Stimulated activated CD4-positive, alpha-beta T cell treated with anti-CD3 and anti-CD28 coated beads, Interleukin-15, amount 100 ng/mL, for 1 hour (primary cell): ENCODE measurements at places on chromosomes 11 and 22.

GRCh38 chr22:45290410-45290936 lies 5.7 kb downstream of the UPK3A start:
- no peak for DNase-seq

DNA sequence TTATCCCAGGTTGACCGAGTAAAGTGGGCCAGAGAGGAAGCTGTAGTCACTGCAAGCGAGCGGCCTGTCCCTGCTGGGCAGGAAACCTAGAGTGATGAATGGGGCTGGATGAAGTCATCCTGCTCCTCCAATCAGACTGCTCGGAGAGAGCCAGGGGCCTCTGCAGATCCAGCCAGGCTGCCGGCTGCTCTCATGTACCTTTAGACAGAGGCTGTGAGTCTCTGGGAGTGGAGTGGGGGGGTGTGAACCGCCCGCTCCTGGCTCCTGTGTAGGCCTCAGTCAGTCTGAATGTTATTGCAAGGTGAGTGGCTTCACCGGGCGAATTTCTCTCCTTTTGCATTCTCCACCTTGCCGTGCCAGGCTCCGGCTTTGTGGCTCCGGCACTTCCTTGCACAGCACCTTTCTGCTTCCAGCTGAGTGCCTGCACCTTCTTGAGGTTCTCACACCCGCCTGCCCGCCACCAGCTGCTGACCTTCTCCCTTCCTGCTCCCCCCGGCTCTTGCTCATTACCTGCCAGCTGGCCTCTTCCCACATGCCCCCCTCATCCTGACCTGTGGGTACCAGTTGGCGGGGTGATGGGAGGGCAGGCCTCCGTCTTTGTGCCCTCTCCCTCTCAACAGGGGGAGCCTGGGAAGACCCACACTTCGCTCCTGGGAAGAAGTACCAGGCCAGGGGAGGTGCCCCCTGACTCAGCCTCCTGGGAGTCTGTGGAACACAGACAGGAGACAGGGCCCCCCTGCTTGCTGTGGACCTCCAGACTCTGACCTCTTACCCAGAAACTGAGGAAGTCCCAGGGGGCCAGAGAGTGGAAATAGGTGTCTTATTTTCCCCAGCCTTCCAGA lies 79.9 kb downstream of the GRAMD1B start:
- DNase-seq: no peak

DNA sequence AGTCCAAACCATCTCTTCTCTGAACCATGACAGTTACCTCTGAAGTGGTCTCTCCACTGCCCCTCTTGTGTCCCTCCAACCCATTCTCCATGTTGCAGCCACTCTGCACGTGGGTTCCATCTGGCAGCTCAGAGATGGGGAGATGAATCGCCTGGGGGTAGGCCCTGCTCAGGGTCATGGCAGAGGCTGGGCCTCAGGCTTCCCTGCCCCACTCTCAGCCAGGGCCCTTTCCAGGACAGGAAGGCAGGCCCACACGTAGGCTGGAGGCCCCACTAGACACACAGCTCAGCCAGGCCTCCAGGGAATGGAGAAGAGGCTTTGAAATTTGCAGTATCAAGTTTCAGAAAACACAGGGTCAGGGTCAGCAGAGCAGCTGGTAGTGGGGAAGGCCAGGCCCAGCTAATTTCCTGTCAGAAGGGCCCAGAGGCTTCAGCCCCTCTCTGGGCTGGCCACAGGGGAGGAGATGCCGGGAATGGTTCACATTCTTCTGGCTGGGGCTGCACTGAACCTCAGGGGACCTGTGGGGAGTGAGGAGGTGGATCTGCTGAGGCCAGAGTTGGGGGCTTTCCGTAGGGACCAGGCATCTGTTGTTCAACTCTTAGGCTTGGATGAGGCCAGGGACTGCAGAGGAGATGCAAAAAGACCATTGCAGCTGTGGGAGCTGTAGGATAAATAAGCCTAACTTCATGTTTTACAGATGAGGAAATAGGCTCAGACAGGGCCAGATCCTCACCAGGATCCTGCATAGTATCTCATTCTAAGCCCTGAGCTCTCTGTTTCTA lies 101.6 kb downstream of the SWAP70 start:
- no peak for DNase-seq

DNA sequence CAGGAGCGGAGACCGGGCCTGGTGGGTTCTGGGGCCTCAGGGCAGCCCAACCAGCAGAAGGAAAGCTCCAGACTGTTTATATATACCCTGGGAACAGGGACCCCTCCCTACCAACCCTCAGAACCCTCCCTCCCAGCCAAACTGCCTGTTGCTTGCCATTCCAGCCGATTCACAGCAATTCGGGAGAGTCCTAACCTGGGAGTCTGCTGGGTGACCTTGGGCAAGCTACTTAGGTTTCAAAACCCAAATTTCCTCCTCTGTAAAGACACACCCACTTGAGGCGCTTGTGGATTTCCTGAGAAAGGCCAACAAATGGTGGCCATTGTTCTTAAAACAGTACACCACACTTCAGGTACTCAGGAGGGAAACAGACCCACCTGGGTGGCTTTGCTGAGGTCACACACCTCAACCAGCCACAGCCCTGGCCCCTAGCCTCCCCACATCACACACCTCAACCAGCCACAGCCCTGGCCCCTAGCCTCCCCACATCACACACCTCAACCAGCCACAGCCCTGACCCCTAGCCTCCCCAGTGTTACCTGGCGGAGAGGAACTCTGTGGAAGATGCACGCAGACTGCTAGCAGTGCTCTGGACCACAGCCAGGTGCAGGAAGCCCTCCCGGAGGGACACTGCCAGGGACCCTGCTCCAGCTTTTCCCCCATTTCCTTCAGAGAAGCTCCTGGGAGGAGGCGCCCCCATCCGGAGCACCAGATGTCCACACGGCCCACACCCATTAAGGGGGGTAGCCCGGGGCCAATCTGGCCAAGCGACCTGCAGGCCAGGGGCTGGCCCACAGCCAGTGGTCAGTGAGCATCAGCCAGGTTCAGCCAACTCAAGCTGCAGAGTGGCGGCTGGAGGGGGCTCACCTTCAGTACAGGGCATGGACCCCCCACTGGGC lies 6.2 kb downstream of the SHISA8 start:
- DNase-seq: no peak

- DNase-seq: no peak
Measured at GRCh38 chr11:4763096-4763495, 6.6 kb downstream of the OR51F1 start.

- no peak for DNase-seq
Measured at GRCh38 chr22:37819105-37819433, 4.1 kb upstream of the GALR3 start.

DNA sequence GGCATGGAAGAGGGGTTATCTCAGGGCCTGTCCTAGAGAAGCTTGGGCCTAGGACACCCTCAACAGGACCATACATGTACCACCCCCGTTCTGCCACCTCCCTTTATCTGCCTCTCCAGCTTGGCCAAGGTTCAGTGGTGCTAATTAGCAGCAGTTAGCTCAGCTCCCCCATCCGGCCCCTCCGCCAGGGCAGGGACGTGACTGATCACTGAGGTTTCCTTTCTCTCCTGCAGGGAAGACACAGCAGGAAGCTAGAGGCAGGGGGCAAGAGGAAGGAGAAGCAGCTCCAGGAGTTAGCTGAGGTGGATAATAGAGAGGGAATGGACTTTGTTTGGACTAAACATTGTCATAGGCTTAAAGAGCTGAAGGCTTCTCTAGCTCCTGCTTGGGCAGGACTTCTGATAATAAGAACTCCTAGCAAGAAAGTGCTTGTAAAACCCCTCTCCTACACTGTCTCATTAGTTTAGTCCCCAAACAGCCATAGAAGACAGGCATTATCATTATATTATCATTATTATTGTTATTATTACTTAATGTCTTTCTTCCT lies 53.8 kb downstream of the BUD13 start:
- DNase-seq: no peak

DNA sequence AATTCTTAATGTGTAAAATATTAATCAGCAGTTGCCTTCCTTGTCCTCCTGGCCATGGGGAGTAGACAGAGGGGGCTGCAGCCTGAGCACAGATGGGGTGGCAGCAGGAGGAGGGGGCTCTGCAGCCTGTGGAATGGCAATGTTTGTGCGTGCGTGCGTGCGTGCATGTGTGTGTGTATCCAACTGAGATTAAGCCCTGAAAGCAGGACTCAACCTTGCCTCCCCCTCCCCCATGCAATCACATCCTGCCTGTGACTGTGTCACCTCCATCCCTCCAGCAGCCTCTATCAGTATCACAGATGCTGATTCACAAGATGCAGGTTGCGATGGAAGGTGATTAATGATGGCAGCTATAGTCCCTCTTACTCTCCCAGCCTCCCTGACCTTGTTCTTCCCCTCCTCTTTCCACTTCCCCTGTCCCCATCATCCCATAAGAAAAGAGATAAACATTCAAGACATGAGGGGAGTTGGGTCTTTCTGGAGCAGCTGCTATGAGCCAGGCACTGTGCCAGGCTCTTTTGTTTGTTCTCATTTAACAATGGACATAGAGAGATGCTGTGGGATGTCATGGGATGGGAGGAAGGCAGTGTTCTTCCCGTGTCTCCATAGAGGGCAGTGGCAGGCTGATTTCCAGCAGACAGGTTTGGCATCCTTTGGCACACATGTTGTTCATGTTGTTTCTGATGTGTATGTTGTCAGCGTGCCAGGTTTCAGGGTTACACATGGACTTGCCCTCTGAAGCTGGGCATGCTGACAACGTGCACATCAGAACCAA lies 43.8 kb upstream of the NECTIN1 start:
- DNase-seq: no peak

- DNase-seq: no peak
Measured at GRCh38 chr11:106231591-106231990, 154.1 kb downstream of the AASDHPPT start.

- DNase-seq: no peak
Measured at GRCh38 chr22:16586991-16587390, 5.6 kb downstream of the CCT8L2 start.

- DNase-seq: no peak
Measured at GRCh38 chr11:490186-490929, 16.7 kb downstream of the RNH1 start.

- DNase-seq: no peak
Measured at GRCh38 chr11:120746836-120747609, 235.5 kb downstream of the GRIK4 start.

- DNase-seq: no peak
Measured at GRCh38 chr11:125375146-125375545, 120.9 kb downstream of the FEZ1 start.

- no peak for DNase-seq
Measured at GRCh38 chr22:49966041-49966773, 5.6 kb downstream of the PIM3 start.

- DNase-seq: no peak
Measured at GRCh38 chr11:107924306-107924705, 3.9 kb upstream of the RAB39A start.

GRCh38 chr22:46592390-46592872 lies 27.8 kb upstream of the GRAMD4 start:
- DNase-seq: no peak

- no peak for DNase-seq
Measured at GRCh38 chr11:78551066-78551465, 23.6 kb downstream of the NARS2 start.

GRCh38 chr11:47332303-47332711 lies 20.2 kb downstream of the MYBPC3 start:
- no peak for DNase-seq

DNA sequence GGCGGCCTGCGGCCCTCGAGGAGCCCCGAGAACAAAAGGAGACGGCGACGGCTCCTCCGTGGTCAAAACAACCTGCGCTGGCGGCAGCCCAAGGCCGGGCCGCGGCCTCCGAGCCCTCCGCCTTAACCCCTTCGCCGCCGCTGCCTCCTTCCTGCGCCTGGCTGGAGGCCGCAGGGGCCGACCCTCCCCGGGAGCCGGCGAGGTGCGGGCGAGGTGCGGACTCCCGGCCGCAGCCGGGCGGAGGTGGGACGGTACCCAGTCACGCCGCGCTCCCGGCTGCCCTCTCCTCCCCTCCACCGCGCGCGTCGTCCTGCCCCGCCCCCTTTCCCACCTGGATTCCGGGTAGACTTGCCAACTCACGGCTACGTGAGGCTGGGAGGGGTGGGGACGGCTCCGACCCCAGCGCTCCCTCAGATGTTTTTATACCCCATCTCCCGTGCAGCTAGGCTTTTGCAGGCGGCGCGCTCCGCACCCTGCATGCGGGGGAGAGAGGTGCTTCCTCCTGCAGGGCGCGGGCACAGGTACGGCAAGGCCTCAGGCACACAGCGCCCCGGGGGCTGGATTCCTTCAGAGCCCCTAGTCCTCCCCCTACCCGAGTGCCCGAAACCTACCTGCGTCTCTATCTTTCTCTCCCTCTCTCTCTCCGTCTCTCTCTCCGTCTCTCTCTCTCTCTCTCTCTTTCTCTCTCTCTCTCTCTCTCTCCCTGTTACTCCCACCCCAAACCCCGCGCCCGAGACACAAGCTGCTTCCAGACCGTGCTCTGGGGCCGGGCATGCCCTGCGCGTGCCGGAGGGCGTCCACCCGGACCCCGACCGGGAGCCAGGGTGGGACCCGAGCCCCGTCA lies 2.0 kb downstream of the PDGFB start:
- DNase-seq: no peak

- no peak for DNase-seq
Measured at GRCh38 chr11:2508793-2509192, 64.0 kb downstream of the KCNQ1 start.

DNA sequence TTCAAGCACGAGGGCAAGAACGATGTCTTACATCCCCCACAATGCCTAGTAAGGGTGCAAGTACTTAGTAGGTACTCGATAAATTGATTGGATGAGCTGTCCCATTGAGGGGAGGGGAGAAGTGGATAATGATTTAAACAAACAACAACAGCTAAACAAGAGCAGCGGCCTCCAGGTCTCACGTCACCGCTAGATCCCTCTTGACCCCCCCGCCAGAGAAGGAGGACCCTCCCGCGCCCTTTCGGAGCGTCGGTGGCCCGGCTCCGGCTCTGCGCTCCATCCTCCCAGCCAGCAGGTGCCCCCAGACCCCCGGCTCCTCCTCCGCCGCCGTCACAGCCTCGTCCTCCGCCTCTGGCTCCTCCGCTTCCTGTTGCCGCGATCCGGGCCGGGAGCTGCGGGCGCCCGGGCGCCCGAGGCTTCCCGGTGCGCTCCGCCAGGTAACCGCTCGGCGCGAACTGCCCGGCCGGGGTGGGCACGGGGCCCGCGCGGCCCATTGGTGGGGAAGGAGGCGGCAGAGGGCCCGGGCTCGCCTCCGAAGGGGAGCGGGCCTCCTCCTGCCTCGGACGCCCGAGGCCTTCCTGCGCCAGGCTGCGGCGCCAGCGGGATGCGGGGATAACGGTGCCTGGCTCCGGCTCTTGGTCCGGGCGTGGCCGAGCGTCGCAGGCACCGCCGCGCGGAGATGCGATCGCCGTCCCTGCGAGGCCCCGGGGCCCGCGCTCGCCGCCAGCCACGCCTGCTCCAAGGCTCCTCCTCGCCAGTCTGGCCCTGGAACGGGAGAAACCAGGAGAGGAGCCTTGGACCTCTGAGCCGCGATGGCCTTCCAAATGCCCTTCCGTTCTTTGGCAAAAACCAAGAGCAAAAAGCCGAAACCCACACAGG lies at the start of gene TLCD5:
Gene TLCD5, plus strand, starts transcription at position 368 of the 879 bp plus-strand sequence. CDS start 2,143 bp downstream, outside the sequence.
- no peak for DNase-seq
